Sigmoid colon (tissue), 7 donors: ENCODE measurements at places on chromosomes 7 and 10. TPM values are rescaled to one million over a fixed set of nuclear protein-coding genes. Genes with fewer than 3 reads are reported as not detected.

ATRNL1 gene
- total RNA-seq: 7.8 TPM

DNA sequence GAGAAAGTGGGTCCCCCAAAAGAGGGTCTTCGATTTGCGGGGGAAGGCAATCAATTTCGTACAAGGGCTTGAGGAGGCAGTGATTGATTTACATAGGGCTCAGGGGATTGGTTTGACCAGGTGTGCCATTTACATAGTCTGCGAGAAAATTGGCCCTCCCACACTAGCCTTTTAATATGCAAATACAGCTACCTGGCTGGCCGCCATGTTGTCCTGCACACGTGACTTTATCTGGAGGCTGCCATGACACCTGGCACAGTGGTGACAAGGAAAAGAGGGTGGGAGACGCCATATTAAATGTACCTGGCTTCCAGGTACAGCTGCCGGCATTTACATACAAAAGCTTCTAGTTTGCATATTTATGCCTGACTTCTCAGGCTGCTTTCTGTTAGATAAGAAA lies 1577.2 kb upstream of the LRRTM3 start:
- no peak overlapping the region for H3K4me3 ChIP-seq
- no peak overlapping the region for H3K27ac ChIP-seq
- no peaks in the 10 kb centered on the region for H3K27me3 ChIP-seq

DNA sequence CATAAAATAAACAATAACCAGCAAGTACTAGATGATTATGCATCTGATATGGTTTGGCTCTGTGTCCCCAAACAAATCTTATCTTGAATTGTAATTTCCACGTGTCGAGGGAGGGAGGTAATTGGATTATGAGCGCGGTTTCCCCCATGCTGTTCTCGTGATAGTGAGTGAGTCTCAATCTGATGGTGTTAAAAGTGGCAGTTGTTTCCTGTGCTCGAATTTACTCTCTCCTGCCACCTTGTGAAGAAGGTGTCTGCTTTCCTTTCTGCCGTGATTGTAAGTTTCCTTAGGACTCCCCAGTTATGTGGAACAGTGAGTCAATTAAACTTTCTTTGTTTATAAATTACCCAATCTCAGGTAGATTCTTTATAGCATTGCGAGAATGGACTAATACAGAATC lies 15.1 kb downstream of the CNTNAP2 start:
- no peaks in the 10 kb centered on the region for H3K4me1 ChIP-seq
- no peaks in the 10 kb centered on the region for H3K27me3 ChIP-seq
- DNase-seq: no peak
- no peak overlapping the region for H3K4me3 ChIP-seq

GRCh38 chr7:17506095-17506494 lies 207.6 kb downstream of the AHR start:
- H3K4me3 ChIP-seq: no peak overlapping the region
- no peak overlapping the region for H3K27ac ChIP-seq
- no peaks in the 10 kb centered on the region for H3K27me3 ChIP-seq
- no peaks in the 10 kb centered on the region for H3K4me1 ChIP-seq
- no peaks in the 10 kb centered on the region for H3K36me3 ChIP-seq
- no peak for DNase-seq
